ENCODE measurements at places on chromosomes 1 and 21. TPM values are rescaled to one million over a fixed set of nuclear protein-coding genes. Genes with fewer than 3 reads are reported as not detected.

The KRTAP6-1 gene
- total RNA-seq: not detected

- H3K36me3 ChIP-seq: peaks cover 19% of the 10 kb centered on the region
- DNase-seq: no peak
- peaks cover 36% of the 10 kb centered on the region for H3K4me1 ChIP-seq
- peak overlapping the region; percentile 68 for H3K27ac ChIP-seq
These were observed 1.1 kb upstream of the SLC27A3 start for GRCh38 chr1:153774026-153774595.

DNA sequence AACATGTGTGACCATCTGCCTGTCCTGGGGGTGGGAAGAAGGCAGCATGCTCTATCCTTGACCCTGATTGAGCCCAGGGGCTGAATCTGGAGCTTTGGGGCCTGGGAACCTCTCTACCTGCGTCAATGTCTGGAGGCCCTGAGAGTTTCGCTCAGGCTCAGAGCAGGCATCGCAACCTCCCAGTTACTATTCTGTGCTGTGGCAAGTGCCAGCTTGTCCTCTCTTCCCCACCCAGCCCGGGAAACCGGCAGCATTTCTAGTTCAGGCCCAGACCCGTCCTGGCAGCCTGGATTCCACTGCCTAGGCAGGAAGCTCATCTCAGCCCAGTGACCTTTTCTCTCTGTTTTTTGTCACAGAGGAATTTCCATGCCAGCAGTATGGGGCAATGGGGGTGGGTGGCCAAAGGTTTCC is 10.0 kb upstream of the IRF6 start:
- no peaks in the 10 kb centered on the region for H3K27me3 ChIP-seq
- H3K4me3 ChIP-seq: peak overlapping the region; percentile 44
- peak overlapping the region; percentile 91 for H3K27ac ChIP-seq
- H3K36me3 ChIP-seq: peaks cover 10% of the 10 kb centered on the region
- peak; percentile 100 for DNase-seq
- peaks cover 29% of the 10 kb centered on the region for H3K4me1 ChIP-seq

The ATAD3C gene
- total RNA-seq: 0.27 TPM

GRCh38 chr1:188826800-188827199 is 1650.9 kb downstream of the BRINP3 start:
- H3K4me3 ChIP-seq: no peak overlapping the region
- no peaks in the 10 kb centered on the region for H3K27me3 ChIP-seq
- H3K36me3 ChIP-seq: no peaks in the 10 kb centered on the region
- H3K27ac ChIP-seq: no peak overlapping the region
- DNase-seq: no peak

The LDLRAD2 gene
- total RNA-seq: not detected

- peak within 1 kb of the TSS; percentile 67 for H3K27ac ChIP-seq
- DNase-seq: no peak
- no peaks in the 10 kb centered on the region for H3K36me3 ChIP-seq
- peaks cover 19% of the 10 kb centered on the region for H3K4me1 ChIP-seq
These were observed at the start of gene HSPB7 for GRCh38 chr1:16017461-16018303. TSS of gene HSPB7 (minus strand) at chr1:16018043. CDS start at chr1:16017963, 80 bp downstream.

The MCOLN3 gene
- total RNA-seq: 0.70 TPM

- H3K27ac ChIP-seq: no peak overlapping the region
- H3K27me3 ChIP-seq: peaks cover 7% of the 10 kb centered on the region
- no peaks in the 10 kb centered on the region for H3K36me3 ChIP-seq
- H3K4me1 ChIP-seq: no peaks in the 10 kb centered on the region
- no peak for DNase-seq
- H3K4me3 ChIP-seq: no peak overlapping the region
These were observed 265.4 kb downstream of the FOXD2 start for GRCh38 chr1:47703156-47703825.

- H3K36me3 ChIP-seq: no peaks in the 10 kb centered on the region
- H3K27ac ChIP-seq: no peak overlapping the region
- no peaks in the 10 kb centered on the region for H3K4me1 ChIP-seq
- no peak overlapping the region for H3K4me3 ChIP-seq
These were observed 498.9 kb downstream of the ADGRL2 start for GRCh38 chr1:82299656-82300055.

The DDR2 gene
- 5.9 TPM for total RNA-seq

- no peaks in the 10 kb centered on the region for H3K4me1 ChIP-seq
- H3K27me3 ChIP-seq: no peaks in the 10 kb centered on the region
- no peak overlapping the region for H3K27ac ChIP-seq
These were observed 64.0 kb upstream of the ASB17 start for GRCh38 chr1:75996196-75996595.

GRCh38 chr1:203655671-203656070 is 29.0 kb downstream of the ATP2B4 start:
- no peak for DNase-seq
- H3K4me3 ChIP-seq: no peak overlapping the region
- no peaks in the 10 kb centered on the region for H3K36me3 ChIP-seq
- H3K4me1 ChIP-seq: peaks cover 9% of the 10 kb centered on the region

The CELA2A gene
- not detected for total RNA-seq

DNA sequence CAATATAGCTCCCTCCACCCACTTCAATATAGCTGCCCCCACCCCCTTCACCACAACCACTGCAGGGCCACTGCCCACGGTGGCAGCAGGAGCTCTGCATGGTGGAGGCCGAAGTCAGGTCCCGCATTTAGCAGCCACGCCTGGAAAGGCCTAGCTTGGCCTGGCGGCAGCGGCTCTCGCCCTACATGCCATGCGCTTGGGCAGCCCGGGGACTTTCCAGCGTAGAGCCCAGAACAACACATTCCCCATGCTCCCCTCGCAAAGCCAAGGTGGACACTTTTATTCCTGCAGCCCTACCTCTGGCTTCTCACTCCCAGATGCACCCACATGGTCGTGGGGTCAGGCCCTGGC is 37.1 kb downstream of the LHX4 start:
- DNase-seq: no peak
- no peak overlapping the region for H3K27ac ChIP-seq
- no peaks in the 10 kb centered on the region for H3K4me1 ChIP-seq
- no peaks in the 10 kb centered on the region for H3K27me3 ChIP-seq
- H3K4me3 ChIP-seq: no peak overlapping the region
- peaks cover 12% of the 10 kb centered on the region for H3K36me3 ChIP-seq

The LYPD8 gene
- total RNA-seq: not detected

DNA sequence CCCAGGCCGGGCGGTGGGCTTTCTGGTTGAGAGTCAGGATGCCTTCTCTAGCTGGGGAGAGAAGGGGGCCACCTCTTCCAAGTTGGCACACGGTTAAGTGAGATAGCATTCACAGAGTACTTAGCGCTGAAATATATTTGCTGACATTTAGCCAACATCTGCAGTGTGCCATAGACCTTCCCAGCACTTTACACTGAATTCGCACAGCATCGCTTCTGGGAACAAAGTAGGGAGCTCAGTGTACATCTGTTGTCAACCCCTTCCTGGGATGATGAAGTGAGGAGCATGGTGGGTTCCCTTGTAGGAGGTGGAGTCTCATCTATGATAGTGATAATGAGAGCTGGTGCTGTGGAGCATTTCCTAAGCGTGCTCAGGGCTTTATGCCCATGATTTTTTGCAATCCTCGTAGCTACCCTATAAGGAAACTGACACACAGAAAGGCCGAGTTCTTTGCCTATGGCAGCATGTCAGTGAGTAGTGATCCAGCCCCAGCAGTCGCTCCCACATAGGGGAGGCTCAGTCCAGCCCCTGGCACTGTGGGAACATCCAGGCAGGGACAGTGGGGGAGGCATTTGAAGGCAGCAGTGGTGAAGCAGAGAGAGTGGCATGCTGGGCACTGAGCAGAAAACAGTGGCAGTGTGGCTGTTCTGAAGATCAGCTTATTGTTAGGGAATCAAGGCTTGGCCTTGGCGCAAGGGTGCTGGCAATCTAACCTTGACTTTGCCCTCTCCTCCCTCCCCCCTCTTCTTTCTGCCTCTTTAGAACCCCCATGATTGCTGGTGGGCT is 176.2 kb downstream of the PGBD5 start:
- H3K4me1 ChIP-seq: peaks cover 13% of the 10 kb centered on the region
- no peaks in the 10 kb centered on the region for H3K27me3 ChIP-seq
- H3K36me3 ChIP-seq: peaks cover 85% of the 10 kb centered on the region
- DNase-seq: no peak

GRCh38 chr1:202628646-202629215 is 81.5 kb downstream of the SYT2 start:
- no peaks in the 10 kb centered on the region for H3K4me1 ChIP-seq
- H3K27ac ChIP-seq: no peak overlapping the region
- peaks cover 46% of the 10 kb centered on the region for H3K27me3 ChIP-seq
- no peak overlapping the region for H3K4me3 ChIP-seq
- no peaks in the 10 kb centered on the region for H3K36me3 ChIP-seq

- H3K4me1 ChIP-seq: no peaks in the 10 kb centered on the region
- no peak for DNase-seq
- H3K4me3 ChIP-seq: no peak overlapping the region
- H3K36me3 ChIP-seq: no peaks in the 10 kb centered on the region
These were observed 5.9 kb downstream of the CD48 start for GRCh38 chr1:160705742-160706141.

DNA sequence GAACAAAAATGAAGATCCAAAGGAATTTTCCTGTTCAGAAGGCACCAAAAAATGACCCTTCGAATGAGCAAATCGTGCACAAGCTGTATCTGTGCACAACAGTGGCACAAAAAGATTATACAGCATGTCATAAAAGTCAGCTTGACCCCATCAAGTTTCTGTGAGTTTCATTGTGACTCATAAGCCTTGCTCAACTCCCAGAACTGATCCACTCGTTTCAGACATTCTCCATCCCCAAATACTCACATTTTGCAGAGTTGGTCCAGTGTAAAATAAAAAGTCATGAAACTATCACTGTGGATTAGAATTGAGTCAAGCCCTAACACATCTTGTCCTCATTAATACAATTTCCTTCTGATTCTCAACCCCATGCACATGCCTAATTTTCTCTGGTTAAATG is 174.7 kb upstream of the PKN2 start:
- H3K27ac ChIP-seq: no peak overlapping the region
- H3K4me3 ChIP-seq: no peak overlapping the region
- DNase-seq: peak; percentile 43
- H3K4me1 ChIP-seq: no peaks in the 10 kb centered on the region
- H3K27me3 ChIP-seq: no peaks in the 10 kb centered on the region

DNA sequence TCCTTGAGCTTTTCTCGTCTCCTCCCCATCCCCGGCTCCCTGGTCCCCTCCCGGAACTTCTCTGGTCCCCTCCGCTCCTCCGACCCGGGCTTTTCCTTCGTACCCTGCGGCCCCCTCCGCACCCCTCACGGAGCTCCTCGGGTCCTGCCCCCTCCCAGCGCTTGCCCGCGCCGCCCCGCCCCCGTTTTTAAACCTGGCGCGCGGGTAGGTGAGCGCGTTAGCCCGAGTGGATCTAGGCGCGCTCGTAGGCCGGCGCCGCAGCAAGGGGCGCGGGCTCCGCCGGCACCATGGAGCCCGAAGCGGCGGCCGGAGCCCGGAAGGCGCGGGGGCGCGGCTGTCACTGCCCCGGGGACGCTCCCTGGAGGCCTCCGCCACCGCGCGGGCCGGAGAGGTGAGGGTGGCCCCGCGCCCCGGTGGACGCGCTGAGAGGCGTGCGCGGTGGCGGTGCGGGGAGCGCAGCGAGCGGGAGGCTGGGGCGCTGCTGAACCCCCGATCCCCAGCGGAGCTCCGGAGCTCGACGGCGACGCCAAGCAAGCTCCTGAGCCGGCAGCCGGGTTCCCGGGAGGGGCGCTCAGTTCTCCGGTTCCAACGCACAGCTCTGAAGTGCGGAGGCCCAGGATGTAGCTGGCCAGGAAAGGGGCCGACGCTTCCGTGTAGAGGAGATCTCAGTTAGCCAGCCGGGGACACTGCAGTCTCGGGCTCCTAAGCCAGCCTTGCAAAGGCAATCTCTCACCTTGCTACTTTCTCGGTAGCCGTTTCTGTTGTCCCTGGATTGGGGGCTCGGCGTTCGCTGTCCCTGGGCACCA is at the start of gene RIPPLY3:
RIPPLY3 (plus strand) TSS at position 217 of the 806 bp plus-strand sequence; CDS start at position 288, 71 bp downstream.
- no peak within 1 kb of the TSS for H3K27ac ChIP-seq
- H3K36me3 ChIP-seq: no peaks in the 10 kb centered on the region
- no peaks in the 10 kb centered on the region for H3K27me3 ChIP-seq
- H3K4me3 ChIP-seq: no peak within 1 kb of the TSS
- DNase-seq: no peak

Measured in MCF 10A (cell line).